ENCODE measurements at places on chromosomes 7 and 10.

- no peak for DNase-seq
Observed at GRCh38 chr7:29091715-29092114, 54.6 kb downstream of the CPVL start.

DNA sequence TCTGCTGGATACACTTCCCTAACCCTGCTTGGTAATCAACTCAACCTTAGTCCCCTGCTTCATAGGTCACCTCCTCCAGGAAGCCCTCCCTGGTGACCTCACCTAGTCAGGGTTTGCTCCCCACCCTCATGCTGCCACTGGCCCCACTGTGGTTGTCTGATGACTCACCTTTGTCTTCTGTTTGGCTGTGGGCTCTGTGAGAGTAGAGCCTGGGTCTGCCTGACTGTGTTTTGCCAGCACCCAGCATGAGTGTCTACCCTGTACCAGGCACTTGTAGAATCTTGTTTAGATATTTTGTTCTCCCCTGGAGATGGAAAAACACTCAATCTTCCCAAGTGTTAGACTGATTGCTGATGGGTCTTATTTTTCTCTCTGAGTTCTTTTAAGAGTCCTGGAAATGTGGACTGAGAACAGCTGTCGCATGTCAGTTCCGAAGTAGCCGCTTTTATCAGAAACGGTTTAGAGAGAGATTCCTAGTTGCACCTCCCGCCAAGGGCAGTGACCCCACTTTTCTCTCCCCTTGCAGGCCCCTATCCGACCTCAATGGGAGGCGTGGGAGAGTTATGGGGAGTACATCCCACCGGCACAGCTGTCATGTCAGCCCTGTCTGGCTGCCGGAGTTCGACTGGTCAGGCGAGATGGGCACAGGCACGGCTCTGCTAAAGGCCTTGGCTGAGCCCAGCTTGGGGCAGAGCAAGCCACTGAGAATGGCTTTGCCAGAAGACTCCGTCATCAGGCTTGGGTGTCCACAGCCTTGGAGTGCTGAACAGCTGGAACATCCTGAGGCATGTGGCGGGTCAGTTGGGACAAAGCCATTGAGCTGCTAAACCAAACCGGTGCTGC, 134.3 kb downstream of the GRK5 start:
- DNase-seq, result peak; percentile 34

DNA sequence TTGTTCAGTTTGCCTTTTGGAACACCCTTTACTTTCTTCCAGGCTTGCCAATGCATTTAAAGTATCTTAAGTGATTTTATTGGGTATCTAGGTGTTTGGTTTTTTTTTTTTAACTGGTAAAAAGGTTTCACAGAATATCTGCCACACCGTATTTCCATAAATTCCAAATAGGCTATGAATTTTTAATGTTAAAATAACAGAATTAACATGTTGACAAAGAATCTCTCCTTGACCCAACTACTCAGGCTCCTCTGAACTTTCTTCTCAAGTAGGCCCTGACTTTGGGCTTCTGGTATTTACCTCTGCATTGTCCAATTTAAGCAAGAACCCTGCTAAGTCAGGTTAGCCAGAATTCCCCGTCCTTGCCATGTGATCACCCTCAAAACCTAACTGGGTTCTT, 61.2 kb upstream of the PLA2G12B start:
- no peak for DNase-seq

- no peak for DNase-seq
Observed at GRCh38 chr7:72275382-72276070, 136.6 kb downstream of the CALN1 start.

DNA sequence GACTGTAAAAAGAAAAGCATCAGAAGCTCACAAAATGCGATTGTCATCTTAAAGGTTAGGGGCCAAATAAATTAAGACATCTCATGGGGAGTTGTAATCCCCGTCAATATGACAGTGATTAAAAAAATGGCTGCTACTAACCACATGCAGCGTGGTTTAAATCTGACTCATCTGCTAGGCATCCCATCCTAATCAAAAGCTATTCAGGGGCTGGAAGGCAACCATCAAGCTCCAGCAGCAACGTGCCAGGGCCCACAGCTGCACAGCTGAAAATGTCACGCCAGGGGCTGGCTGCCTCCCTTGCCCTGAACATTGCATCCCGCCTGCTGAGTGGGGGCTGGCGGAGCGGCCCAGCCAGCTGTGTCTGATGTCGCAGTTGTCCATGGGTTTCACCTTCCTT, 66.3 kb upstream of the FRMD4A start:
- no peak for DNase-seq
